ENCODE measurements at places on chromosomes 3 and 15.

DNA sequence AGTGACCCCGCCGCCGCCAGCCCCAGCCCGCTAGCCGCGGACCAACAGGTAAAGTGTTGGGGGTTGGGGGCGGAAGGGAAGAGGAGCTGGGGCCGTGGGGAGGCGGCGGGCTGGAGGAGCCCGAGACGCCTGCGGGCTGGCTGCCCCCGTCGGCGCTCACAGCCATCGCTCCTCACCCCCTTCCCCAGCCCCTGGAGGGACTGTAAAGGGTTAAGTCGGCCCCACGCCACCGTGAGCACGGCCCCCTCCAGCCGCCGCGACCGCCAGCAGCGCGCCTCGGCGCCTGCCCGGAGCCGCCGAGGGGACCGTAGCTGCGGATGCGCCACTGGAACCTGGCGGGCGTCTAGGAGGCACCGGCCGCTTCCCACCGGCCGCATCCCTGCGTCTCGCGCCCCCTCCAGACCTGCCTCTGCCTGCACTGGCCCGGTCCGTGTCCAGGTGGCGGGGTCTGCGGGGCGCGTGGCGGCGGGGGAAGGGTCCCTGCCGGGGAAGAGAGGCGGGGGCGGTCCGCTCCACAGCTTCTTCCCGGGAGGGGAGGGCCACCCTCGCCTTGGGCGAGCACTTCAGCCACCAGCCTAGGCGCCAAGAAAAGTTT lies 522 bp downstream of the MED12L start:
- no peak for DNase-seq

DNA sequence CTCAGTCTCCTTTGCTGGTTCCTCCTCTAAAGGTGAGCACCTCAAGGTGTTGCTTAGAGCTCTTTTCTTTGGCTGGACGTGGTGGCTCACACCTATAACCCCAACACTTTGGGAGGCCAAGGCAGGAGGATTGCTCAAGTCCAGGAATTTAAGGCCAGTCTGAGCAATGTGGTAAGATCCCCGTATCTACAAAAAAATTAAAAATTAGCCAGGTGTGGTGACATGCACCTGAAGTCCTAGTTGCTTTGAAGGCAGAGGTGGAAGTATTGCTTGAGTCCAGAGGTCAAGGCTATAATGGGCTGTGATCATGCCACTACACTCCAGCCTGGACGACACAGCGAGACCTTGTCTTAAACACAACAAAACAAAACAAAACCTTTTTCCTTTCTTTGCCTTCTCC lies 28.3 kb downstream of the TOPBP1 start:
- DNase-seq, result no peak

DNA sequence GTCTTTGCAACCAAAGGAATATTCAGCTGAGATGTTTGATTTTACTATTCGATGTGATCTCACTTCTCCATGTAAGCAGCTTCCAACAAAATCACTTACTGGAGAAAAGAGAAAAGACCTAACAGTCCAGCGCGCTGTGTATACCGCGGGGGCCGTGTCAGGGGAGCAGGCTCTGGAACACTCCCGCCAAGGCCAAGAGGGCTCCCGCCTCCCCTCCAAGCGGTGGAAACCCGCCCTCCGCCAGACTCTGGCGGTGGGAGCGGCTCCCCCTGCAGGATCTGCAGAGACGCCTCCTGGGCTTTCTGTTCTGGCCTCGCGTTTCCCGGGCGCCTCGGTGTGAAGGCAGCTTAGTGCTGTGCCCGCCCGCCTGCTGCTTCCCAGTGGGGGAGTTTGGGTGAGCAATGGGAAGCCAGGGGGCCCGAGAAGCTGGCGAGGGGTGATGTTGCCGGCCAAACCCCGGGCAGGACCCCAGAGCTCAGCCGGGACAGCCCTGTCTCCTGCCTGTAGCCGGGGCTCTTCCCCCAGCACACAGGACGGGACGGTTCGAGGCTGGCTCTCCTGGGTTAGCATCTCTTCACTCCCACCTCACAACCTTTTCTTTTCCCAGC lies 36.3 kb downstream of the CHST14 start:
- DNase-seq, result peak; percentile 91

- DNase-seq, result no peak
These were observed 232.6 kb upstream of the LRTM1 start for GRCh38 chr3:55160241-55160983.

GRCh38 chr15:77599357-77599756 lies 33.4 kb downstream of the LINGO1 start:
- DNase-seq, result no peak

- no peak for DNase-seq
These were observed 103.2 kb downstream of the DPH6 start for GRCh38 chr15:35442742-35443141.

DNA sequence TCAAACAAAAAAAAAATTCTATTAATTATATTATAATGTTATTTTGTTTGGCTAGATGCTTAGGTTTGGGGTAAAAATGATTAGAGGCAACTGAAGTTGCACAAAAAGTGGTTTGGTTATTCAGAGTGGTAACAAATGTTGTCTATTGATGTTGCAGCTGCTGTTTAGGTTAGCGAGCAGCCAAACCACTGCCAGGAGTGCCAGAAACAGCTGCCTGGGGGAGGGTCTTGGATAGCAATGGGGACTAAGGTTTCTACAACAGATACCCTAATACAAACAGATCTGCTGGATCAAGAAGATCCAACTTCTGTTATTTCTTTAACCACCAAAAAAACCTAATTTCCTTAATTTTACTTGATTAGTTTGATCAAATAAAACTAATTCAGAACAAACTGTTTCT lies 26.6 kb downstream of the BTLA start:
- DNase-seq, result no peak

DNA sequence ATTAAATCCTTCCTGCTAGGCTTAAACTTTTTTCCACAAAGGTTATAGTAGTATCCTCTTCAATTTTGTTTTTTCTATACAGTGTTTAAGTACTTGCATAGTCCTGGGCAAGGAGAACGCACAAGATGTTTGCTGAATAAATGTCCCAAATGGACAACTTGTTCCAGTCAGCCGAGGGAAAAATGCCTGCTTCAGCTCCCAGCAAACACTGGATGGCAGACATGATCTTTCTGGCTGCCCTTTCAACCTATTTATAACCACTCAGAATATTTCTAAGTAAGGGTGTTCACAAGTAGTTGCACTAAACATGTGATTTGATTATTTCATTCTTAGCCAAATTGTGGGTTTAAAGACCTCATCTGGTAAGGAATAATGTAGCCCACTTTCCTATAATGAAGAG lies 29.8 kb downstream of the GNB4 start:
- no peak for DNase-seq

DNA sequence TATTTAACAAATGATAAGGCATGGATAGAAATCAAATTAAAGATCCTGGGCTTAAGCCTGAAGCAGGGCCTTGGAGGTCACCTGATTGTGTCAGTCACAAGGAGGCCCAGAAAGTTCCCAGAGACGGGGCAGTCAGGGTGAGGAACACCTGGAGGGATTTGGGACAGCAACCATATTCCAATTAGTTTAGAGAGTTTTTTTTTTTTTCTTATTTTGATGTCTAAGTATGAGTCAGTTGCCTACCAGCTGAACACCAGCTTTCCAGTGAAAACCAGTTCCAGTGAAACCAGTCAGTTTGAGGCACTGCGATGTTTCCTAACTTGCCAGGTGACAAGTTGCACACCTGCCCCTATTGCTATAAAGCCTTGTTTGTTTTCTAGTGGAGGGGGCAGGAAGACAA lies 350.7 kb upstream of the AZI2 start:
- no peak for DNase-seq

DNA sequence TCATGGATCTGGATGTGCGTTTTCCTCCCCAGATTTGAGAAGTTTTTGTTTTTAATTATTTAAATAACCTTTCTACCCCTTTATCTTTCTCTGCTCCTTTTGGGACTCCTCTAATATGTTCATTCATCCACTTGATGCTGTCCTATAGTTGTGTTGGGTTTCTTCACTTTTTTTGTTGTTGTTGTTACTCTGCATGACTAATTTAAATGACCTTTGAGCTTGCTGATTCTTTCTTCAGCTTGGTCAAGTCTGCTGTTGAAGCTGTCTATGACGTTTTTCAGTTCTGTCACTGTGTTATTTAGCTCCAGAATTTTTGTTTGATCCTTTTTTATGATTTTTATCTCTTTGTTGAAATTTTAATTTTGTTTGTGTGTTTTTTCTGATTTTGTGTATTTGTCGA lies 463.6 kb upstream of the ALCAM start:
- DNase-seq, result no peak

GRCh38 chr15:89157918-89158564 lies 63.3 kb downstream of the RLBP1 start:
- DNase-seq, result no peak

DNA sequence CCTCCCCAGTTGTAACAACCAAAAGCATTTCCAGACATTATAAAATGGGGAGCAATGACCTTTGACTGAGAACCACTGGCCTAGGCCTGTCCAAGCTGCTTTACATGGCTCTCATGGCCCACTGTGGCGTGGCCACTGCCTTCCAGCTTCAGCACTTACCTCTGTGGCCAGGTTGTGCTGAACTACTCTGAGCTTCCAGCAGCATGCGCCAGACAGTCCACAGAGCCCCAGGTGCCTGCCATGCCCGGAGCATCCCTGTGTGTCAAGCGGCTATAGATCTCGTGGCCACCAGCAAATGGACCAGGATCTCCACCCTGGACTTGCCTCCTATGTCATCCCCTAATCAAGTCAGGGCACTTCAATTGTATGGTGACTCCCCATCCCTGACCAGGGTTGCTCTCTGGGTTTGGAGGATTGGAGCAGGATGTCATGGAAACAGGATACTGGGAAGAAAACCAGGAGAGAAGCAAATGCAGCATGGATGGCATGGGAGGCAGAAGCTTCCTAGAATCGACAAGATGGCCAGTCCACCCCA lies 199.7 kb downstream of the UACA start:
- DNase-seq, result no peak

DNA sequence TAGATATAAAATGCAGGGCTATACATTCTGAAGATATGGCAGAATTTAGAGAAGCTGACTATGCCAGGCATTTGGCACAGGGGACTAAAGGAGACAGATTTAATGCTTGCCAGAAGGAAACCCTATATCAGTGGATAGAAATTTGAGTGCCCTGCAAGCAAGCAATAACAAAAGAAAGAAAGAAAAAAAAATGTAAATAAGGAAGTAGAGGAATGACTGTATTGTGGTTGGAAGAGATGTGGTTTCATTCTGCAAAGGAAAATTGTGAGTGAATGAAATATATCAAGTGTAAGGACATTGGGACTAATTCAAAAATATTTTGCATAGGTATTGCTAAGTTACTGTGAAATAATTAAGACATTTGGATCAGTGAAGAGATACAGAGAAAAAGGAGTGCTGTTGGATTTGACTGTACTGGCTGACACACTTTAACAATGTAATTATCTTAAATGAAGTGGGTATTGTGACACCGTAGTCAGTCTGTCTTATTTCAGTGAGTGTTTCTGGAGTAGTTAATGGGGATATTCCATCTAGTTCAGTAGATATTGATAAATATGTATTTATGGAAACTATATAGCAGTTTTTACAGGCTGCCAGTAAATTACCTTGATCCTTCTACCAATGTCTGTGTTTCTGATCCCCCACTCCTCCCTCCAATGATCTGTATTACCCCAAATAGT lies 418.2 kb downstream of the CNTN4 start:
- DNase-seq, result no peak

DNA sequence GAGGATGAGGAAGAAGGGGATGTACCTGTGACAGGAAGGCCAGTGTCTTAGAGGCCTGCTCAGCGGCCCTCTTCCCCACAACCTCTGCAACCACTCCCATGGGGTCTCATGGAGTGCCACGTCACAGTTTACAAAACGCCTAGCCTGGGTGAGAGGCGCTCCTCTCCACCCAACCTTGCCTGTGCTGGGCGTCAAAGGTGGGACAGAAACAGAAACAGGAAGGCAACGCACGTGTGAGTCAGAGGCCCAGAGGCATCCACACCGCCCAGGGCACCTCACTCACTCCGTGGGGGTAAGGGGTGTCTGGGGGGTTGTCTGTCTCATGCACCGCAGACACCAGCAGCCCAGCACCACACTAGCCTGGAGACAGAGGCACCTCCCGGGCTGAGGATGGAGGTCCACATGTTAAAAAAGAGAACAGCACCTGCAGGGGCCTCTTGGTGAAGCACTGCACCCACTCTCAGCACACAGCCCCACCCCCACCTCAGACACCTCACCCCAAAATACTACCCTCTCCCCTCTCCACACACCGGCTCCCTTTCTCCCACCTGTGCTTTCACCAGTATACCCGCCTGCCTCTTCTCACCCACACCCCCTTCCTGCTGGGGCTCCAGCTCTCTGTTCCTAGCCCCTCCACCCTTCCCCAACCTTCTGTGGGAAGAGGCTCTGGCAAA lies 4.7 kb upstream of the CALML4 start:
- DNase-seq, result no peak

DNA sequence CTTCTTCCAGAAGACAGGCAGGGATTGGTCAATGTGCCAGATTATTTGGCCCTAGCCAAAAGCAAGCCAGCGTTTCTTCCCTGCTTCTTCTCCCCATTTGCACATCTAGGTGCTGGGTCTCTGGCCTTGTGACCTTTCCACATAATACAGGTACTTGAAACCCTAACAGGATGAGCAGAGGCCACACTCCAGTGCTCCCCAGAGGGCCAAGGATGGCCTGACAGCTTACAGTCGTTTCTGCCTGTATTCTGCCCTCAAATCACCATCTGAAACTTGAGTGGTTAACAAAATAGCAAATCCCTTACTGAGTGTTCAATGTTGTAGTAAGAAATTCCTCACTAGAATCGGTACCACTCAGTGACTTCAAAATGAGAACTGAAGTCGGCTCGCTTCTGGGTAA lies 29.1 kb downstream of the MKRN2 start:
- no peak for DNase-seq

DNA sequence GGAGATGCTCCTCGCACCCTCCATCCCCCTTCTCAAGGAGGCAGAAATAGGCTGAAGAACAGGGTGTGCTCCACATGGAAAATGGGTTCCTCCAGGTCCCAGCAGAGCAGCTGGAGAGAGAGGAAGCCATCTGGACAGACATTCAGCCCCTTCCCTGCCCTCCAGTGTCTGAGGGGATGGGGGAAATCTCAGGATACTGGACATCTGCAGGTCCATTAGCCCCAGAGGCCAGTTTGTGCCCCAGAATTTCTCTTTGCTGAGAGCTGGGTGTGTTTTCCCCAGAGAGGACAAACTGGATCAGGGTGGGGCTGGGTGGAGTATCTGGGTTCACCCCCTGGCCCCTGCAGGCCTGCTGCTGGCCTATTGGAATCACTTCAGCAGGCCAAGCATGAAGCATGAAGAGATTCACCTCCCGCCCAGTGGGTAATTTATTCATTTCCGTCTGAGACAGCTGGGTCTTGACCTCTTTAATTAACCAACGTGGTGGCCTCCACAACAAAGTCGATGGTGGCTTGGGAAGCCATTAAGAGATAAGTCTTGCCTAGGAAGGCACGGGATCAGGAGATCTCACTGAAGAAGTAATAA lies 4.6 kb downstream of the FAM3D start:
- no peak for DNase-seq

- DNase-seq, result no peak
These were observed 148.6 kb downstream of the ANO10 start for GRCh38 chr3:43473244-43473643.

DNA sequence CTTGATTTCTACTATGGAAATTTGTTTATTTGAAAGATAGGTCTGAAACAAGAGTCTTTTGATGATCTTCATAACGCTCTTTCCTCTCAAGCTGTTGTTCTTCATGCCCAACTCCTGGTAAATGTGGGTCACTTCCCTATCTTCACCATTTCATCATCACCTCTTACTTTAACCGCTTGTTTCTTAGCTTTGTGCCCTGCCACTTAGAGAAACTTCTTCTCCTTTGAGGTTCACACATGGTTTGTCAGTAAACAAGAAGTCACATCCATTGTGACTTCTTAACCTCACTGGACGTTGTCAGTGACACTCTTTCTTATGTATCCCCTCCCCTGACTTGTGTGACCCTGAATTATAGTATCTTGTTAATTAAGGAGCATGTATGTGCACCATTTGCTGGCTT lies 16.9 kb upstream of the P2RY13 start:
- DNase-seq, result no peak

- DNase-seq, result no peak
These were observed 77.6 kb upstream of the POMGNT2 start for GRCh38 chr3:43183456-43183855.
